Activated CD4-positive, CD25-positive, alpha-beta regulatory T cell treated with anti-CD3 and anti-CD28 coated beads, Interleukin-2, amount 50 U/mL, for 72 hours (primary cell): ENCODE measurements at places on chromosomes 7 and 10.

DNA sequence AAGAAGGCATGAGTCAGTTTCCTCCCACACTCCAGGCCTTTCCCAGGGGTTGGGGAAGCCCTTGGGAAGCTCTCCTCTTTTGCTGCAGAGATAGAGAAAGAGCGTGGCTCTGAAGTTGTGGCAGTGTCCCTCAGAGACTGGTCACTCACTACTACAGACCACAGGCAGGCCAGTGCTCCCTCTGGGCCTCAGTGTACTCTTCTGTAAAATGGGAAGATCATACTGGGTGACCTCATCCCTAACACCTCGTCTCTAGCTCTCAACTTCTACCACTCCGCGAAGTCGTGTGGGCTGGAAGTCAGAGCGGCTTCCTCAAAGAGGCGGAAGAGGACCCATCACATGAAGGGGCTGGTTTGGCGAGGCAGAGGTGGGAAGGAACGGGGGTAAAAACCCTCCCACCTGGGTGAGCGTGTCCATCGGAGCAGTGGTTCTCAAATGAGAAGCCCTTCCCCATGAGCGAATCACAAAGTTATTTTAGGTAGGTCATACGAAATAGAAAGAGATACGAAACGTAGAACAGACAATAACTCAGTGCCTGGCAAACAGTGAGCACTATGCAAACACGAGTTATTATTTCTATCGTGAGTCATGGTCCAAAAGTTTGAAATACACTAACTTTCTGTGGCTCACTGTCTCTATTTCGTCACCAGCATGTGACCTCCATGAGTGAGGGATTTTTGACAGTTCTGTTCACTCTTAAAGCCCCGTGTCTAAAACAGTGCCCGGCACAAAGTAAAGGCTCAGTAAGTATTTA is 32.7 kb downstream of the PRKAG2 start:
- no peak for DNase-seq

- DNase-seq: no peak
Measured at GRCh38 chr7:74059681-74060588, 23.7 kb upstream of the LIMK1 start.

DNA sequence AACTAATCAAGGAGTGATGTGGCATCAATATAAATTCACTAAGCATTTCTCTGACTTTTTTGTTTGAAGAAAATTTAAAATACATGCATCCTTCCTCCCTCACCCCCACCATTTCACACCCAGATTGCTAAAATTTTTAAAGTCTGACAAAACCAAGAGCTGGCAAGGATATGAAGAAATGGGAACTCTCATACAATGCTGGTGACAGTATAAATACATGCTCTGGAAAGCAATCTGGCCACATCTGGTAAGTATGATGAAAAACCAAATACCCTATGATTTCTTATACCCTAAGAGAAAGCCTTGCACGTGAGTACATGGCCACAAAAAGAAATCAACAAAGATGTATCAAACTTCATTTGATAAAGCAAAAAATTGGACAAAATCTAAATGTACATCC is 31.2 kb downstream of the P4HA1 start:
- DNase-seq: no peak

GRCh38 chr10:132638130-132638515 is 100.5 kb downstream of the INPP5A start:
- DNase-seq: no peak

DNA sequence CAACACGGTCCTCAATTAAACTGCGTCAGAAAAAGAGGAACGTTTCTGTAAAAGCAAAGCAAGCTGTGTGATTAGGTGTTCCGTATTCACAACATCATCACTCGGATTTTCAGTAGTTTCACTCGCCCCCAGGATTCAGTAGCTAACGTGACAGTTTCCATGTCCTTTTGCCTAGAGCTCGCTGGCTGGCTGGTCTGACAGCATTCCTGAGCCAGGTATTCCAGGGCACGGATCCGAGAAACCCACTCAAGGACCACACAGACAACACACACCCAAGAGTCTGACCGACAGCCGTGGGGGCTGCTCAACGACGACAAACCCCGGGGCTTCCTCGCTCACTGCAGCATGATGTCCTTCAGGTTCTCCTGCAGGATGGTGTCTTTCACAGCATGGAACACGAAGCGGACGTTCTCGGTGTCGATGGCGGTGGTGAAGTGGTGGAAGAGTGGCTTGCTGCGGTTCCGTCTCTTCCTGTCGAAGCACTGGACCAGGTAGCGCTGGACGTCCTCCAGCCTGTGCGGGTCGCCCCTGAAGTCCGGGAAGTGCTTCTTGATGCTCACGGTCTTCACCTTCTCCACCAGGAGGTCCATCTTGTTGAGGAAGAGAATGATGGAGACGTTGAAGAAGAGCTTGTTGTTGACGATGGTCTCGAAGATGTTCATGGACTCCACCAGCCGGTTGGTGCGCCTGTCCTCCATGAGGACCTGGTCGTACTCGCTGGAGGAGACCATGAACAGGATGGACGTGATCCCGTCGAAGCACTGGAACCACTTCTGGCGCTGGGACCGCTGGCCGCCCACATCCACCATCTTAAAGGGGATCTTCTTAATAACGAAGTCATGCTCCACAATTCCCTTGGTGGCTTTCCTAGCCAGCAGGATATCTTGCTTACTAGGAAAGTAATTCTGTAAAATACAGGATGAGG is 43.1 kb downstream of the AMZ1 start:
- no peak for DNase-seq

DNA sequence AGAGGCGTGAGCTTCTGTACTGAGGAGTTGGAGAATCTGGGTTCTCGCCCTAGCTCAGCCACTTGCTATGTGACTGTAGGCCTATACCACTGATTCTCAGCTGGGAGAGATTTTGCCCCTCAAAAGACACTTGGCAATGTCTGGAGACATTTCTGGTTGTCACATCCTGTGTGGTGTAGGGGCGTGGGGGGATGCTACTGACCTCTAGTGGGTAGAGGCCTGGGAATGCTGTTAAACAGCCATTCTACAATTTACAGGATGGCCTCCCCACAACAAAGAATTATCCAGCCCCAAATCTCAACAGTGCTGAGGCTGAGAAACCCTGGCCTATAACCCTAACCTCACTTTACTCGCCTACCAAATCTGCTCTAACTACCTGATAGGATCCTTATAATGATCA is 58.8 kb upstream of the GAD2 start:
- no peak for DNase-seq

DNA sequence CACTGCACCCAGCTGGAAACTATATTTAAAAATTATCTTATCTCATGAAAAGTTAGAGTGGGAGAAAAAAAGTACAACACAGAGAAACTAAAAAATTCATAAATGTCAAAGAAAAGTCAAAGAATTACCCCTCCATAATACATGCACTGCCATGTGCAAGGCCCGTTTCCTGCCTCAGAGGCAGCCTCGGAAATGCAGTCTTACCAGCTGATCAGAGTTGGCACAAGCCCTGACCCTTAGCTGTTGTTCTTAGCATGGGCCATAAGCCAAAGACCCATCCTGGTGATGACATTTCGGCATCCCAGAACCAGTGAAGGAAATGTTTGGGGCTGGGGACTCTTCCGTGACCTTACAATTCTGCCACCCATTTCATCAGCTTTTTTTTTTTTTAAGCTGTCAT is 21.6 kb downstream of the RBM48 start:
- DNase-seq: no peak

GRCh38 chr7:114759347-114760062 is 162.4 kb upstream of the MDFIC start:
- no peak for DNase-seq

- DNase-seq: no peak
Measured at GRCh38 chr7:76424413-76425111, at the start of gene ZP3. Gene ZP3 (plus strand): TSS chr7:76424950. CDS start chr7:76424965, 15 bp downstream.

- DNase-seq: peak; percentile 58
Measured at GRCh38 chr10:80664071-80664680, 126.5 kb downstream of the SH2D4B start.

GRCh38 chr10:132685101-132685891 is 100.7 kb downstream of the NKX6-2 start:
- no peak for DNase-seq

DNA sequence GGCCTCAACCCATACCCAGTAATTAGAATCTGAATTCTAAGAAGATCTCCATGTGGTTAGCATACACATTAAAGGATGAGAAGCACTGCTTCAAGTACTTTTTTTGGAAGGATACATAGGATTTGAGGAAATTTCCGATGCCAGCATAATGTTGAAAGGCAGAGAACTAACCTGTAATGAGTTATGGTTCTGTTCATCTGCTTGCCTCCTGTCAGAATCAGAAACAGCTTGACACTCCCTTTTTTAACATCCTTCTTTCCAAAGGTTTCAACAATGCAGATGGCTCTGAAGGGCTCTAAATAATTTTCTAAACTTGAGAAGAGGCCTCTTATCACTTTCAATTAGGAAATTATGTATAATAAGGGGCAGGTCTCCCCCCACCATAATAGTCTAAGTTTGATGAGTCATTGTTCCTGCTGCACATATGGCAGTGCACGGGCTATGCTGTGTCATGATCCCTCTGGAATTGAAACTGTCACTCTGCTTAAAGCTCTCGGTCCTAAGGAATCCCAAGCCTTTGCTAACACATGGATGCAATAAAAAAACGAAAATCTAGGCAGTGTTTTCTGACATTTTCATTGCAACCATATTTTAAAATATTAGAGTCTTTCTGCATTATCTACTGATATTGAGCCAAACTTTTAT is 291.2 kb upstream of the FZD1 start:
- no peak for DNase-seq

DNA sequence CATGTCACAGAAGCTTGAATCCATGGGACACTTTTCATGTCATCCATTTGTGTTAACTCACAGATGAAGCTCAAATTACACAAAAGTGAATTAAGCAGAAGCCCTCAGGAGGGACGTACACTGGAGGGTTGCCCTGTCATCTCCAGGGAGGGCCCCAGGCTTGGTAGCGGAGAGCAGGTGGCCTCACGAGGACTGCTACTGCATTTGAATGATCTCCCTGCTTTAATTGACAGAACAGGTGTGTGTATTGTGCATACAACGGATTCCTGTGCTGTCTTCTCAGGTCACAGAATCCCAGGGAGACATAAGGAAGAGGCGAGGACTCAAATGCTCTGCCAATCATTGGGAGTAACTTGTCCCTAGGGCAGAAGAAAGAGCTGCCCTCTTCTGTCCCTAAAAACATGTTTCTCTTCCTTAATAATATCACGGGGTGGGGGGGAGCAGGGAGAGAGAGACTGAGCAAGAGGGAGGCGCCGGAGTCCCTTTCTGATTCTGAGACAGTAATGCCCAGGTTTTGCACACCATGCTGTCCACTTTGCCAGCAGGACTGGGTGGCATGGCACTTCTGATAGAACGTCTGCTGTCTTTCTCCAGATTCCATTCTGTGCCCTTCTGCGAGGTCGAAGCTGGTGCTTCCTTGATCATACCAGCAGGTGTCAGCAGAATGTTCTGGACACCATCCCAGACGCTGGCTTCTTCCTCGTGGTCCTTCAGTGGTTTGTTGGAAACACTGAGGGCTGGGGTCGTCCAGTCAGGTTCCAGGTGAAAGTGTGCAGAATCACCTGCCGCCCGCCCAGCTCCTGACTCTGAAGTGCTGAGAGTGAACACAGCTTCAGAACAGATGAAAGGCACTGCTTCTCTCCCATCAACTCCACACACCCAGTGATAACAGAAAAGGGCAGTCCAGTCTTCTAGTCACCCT is 26.2 kb upstream of the RASGEF1A start:
- no peak for DNase-seq

DNA sequence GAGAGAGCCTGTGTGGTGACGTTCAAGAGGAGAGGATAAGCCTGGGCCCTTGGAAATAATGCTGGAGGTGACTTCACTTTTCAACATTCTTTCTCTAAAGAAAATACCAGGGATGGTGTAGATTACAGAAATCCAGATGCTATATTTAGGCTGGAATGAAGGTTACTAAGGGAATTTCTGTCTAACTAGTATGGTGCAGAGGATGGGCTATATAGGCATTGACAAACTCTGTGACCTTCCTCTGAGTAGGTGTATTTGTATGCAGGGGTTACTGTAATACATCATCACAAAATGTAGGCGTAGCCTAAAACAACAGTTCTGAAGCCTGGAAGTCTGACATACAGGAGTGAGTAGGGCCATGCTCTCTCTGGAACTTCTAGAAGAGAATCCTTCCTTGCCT is 155.3 kb upstream of the INHBA start:
- no peak for DNase-seq

GRCh38 chr10:110437351-110437605 is 60.4 kb upstream of the DUSP5 start:
- no peak for DNase-seq

GRCh38 chr10:63711361-63711760 is 190.2 kb downstream of the REEP3 start:
- no peak for DNase-seq

GRCh38 chr7:24971333-24972165 is 8.4 kb downstream of the OSBPL3 start:
- peak; percentile 37 for DNase-seq

GRCh38 chr7:157312941-157313340 is 23.9 kb upstream of the DNAJB6 start:
- no peak for DNase-seq

DNA sequence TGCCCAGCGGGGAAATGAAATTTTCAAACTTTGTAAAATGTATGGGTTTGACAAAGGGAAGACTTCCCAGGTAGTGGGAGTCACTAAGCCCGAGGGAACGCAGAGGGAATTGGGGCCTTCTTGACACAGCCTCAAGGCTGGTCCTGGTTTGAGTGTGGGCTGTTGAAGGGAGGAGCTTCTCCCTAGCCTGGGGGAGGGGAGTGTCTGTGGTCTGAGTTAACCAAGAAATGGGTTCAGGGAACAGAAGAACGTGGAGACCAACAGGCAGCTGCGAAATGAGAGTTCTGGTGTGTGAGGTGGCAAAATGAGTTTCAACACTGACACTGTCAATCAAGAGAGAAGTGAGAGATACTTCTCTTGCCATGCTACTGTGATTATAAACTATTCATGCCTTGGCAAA is 32.7 kb upstream of the BAMBI start:
- DNase-seq: no peak

DNA sequence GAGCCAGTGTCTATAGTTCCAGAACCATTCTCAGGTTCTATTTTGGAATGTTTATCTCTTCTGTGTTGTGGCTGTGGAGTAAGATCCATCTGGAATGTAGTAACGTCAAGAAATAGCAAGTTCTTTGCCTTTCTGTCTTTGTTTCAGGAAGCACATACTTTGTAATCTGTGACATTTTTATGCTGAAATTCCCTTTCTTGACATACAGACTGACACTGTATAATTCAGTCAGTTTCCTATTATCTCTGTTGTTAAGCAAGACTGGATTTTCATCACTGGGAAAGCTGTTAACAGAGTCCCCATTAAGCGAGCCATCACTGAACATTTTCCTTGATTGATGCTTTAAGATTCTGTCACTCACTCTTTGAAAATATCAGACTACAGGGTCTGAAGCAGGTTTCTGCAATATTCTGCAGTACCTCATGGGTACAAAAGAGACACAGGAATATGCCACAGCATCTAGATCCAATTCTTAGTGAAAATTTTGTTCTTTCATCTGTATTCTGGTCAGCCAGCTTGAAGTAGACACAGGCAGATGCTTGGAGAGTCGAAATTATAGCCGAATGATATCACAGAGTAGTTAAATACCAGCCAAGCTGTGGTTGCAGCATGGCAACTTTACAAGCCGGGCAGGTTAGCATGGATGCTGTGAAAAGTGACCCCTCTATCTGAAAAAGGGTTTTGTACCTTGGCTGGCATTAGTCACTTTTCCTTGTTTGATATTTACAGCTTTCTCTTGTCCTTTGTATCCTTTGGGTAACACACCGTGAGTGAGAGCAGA is 62.6 kb downstream of the CACNB2 start:
- no peak for DNase-seq

GRCh38 chr7:70268179-70268578 is 669.9 kb downstream of the AUTS2 start:
- DNase-seq: no peak
